IMR-90 (cell line): ENCODE measurements at places on chromosomes 6 and 20. TPM values are rescaled to one million over a fixed set of nuclear protein-coding genes. Genes with fewer than 3 reads are reported as not detected.

Gene L3MBTL3
- total RNA-seq = 7.2 and 14.4 TPM in 2 replicates

Gene BPIFA2
- not detected in 2 replicates for total RNA-seq

Gene MUCL3
- total RNA-seq = not detected in 2 replicates

GRCh38 chr6:154773610-154774089 is 40.4 kb downstream of the SCAF8 start:
- no peak for DNase-seq
- no peaks in the 10 kb centered on the region for H3K27me3 ChIP-seq
- H3K4me3 ChIP-seq = no peak overlapping the region
- no peak overlapping the region for H3K27ac ChIP-seq
- peaks cover 2% of the 10 kb centered on the region for H3K36me3 ChIP-seq
- H3K4me1 ChIP-seq = no peaks in the 10 kb centered on the region

DNA sequence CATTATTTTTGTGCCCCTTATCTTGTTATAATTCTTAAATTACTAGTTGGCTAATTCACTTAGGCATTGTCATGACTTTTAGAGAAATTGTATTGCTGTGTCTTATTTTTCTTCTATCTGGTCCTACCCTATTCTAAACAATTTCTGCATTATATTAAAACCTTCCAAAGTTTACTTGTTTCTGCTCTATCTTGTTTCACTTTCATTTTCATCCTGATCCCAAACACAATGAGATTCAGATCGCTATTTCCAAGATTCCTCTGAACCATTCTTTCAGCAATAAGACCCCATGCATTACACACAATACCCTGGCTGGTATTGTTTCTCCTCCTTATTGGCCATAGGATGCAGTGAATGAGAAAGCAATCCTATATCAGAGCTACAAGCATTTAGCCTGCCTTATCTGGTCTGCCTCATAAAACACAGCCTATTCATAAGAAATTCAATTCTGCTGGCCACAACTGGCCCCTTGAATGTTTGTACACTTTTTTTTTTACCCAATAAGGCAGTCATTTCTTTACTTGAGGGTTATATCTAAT is 69.9 kb upstream of the POU3F2 start:
- no peak overlapping the region for H3K27ac ChIP-seq
- peak; percentile 0 for DNase-seq
- H3K36me3 ChIP-seq = no peaks in the 10 kb centered on the region
- no peaks in the 10 kb centered on the region for H3K4me1 ChIP-seq

DNA sequence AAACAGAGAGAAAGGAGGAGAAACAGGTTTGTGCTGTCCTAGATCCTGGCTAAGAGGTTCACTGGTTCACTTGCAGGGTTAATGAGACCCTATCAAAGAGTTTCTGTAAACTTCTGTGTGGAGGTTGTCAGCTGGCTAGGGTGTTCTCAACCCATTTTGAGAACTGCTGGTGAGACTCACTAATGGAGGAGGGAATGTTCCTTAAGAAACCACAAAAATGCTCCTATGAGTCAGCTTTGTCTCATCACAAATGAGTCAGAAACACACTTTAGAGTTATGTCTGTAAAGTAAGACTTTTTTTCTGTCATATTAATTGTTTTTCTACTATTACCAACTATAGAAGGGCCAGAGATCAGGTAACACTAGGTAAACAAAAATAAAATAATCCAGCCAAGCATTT is 884.4 kb downstream of the PHF3 start:
- H3K36me3 ChIP-seq = no peaks in the 10 kb centered on the region
- peak; percentile 95 for DNase-seq

DNA sequence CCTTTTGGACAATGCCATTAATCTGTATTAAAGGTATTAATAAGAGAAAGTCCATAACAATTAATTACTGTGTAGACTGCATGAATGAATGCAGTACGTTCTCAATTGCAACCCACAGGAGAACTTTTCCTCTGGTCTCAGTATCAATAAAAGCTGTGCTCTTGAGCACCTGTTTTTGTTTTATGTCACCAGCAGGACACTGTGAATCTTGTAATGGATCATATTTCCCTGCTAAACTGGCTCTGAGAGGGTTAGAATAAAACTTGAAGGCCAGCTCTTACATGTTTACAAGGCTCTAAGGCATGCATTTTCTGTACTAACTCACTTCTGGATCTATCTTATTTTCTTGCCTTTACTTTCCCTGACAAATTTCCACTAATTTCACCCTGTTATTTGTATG is 214.3 kb upstream of the PLN start:
- no peak for DNase-seq
- H3K27me3 ChIP-seq = no peaks in the 10 kb centered on the region
- H3K27ac ChIP-seq = no peak overlapping the region

DNA sequence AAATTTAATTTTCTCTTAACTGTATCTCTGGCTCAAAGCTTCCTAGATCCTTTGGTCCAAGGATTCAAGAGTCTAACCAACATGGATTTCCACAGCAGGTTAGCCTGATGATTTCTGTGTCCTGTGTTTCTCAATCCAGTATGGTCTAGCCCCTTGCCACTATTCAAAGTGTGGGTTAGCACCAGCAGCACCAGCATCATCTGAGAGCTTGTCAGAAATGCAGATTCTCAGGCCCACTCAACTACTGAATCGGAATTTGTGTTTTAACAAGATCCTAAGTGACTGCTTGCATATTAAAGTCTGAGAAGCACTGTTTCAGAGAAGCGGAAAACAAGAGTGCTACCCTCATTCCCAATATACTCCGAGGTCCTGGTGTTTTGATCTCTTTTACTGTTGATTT is 133.8 kb upstream of the PRDM1 start:
- H3K4me3 ChIP-seq = no peak overlapping the region
- no peak overlapping the region for H3K27ac ChIP-seq
- H3K27me3 ChIP-seq = no peaks in the 10 kb centered on the region
- no peak for DNase-seq
- H3K4me1 ChIP-seq = no peaks in the 10 kb centered on the region
- H3K36me3 ChIP-seq = no peaks in the 10 kb centered on the region

GRCh38 chr6:71351190-71351589 is 62.6 kb downstream of the OGFRL1 start:
- no peak overlapping the region for H3K27ac ChIP-seq
- DNase-seq = no peak
- H3K36me3 ChIP-seq = no peaks in the 10 kb centered on the region
- H3K27me3 ChIP-seq = no peaks in the 10 kb centered on the region

GRCh38 chr20:9515741-9516233 is 1.4 kb downstream of the LAMP5 start:
- H3K4me1 ChIP-seq = no peaks in the 10 kb centered on the region; the same call in 1 of the 2 replicates
- H3K27ac ChIP-seq = no peak overlapping the region
- H3K4me3 ChIP-seq = no peak overlapping the region
- DNase-seq = no peak

DNA sequence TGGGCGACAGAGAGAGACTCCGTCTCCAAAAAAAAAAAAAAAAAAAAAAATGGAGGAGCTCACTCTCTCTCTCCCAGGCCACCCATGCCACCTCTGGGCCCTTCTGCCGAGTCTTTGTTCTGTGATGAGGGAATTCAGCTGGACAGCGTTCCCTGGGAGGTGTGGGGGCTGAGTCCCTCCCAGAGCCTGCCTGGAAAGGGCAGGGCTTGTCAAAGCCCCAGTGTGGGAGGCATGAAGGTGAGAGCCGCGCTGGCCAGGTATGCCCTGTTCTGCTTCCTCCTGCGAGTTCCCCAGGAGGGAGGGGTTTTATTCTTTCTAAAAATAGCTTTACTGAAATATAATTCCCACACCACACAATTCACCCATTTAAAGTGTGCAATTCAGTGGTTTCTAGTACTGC is 69.6 kb downstream of the TMEM242 start:
- no peak overlapping the region for H3K27ac ChIP-seq
- DNase-seq = no peak
- no peaks in the 10 kb centered on the region for H3K4me1 ChIP-seq
- no peaks in the 10 kb centered on the region for H3K36me3 ChIP-seq
- peaks cover 56% of the 10 kb centered on the region for H3K27me3 ChIP-seq

- H3K27me3 ChIP-seq = no peaks in the 10 kb centered on the region
- DNase-seq = no peak
- no peaks in the 10 kb centered on the region for H3K36me3 ChIP-seq
- H3K27ac ChIP-seq = no peak overlapping the region
These were observed 185.6 kb upstream of the EPHA7 start for GRCh38 chr6:93604951-93605350.

GRCh38 chr6:135506270-135506997 is 8.9 kb upstream of the AHI1 start:
- no peak overlapping the region for H3K4me3 ChIP-seq
- H3K36me3 ChIP-seq = no peaks in the 10 kb centered on the region
- no peaks in the 10 kb centered on the region for H3K27me3 ChIP-seq
- peak; percentile 74 for DNase-seq

Gene BNIP5
- total RNA-seq = not detected in 2 replicates

GRCh38 chr6:28771401-28772267 is 152.2 kb downstream of the TRIM27 start:
- no peaks in the 10 kb centered on the region for H3K4me1 ChIP-seq
- peaks cover 70% of the 10 kb centered on the region for H3K27me3 ChIP-seq
- H3K4me3 ChIP-seq = no peak overlapping the region
- H3K27ac ChIP-seq = no peak overlapping the region

DNA sequence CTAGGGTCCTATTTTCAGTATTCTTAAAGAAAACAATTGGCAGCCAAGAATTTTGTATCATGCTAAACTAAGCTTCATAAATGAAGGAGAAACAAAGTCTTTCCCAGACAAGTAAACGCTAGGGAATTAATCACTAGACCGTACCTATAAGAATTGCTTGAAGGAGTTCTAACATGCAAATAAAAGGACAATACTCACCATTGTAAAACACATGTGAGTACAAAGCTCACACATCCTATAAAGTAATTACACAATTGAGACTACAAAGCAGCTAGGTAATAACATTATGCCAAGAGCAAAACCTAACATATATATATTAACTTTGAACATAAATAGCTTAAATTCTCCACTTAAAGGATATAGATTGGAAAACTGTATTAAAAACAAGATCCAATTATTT is 147.4 kb downstream of the FAM83B start:
- no peak for DNase-seq
- no peaks in the 10 kb centered on the region for H3K36me3 ChIP-seq
- H3K4me3 ChIP-seq = no peak overlapping the region
- H3K27me3 ChIP-seq = no peaks in the 10 kb centered on the region
- H3K4me1 ChIP-seq = no peaks in the 10 kb centered on the region
- no peak overlapping the region for H3K27ac ChIP-seq

GRCh38 chr6:21828704-21829103 is 235.2 kb downstream of the SOX4 start:
- H3K4me1 ChIP-seq = peaks cover 8% of the 10 kb centered on the region
- H3K27me3 ChIP-seq = no peaks in the 10 kb centered on the region
- DNase-seq = no peak
- no peak overlapping the region for H3K4me3 ChIP-seq
- no peak overlapping the region for H3K27ac ChIP-seq
- H3K36me3 ChIP-seq = no peaks in the 10 kb centered on the region

DNA sequence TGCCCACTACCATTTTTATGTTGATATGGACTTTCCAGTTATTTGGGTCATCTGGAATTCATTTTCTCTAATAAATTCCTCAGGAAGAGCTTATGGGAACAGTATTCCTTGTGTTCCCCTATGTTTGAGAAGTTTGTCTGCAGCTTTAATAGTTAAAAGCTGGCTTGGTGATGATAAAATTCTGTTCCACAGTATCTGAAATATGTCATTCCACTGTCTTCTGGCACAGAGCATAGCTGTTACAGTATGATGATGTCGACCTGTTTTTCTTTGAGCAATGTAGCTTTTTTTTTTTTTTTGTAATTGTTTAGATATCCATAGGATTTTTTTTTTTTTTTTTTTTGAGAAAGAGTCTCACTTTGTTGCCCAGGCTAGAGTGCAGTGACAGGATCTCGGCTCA is 43.2 kb downstream of the NCOA3 start:
- H3K27ac ChIP-seq = no peak overlapping the region
- peaks cover 29% of the 10 kb centered on the region for H3K4me1 ChIP-seq
- peak; percentile 35 for DNase-seq
- no peak overlapping the region for H3K4me3 ChIP-seq
- H3K27me3 ChIP-seq = no peaks in the 10 kb centered on the region

DNA sequence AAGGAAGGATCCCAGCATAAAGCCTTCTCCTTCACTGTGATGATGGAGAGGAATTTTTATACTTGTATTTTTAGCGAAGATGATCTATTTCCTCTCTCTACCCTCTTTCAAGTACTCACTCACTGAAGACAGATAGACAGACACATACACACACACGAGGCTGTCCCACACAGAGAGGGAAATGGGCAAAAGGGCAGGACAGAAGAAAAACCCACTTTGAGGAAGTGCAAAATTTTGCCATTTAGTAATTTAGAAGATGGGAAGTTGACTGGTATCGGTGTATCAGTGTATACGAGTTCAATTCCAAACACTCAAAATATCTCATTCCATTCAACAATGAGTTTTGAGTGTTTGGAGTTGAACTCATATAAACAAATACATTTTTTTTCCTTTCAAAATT is 30.9 kb downstream of the HEBP2 start:
- peaks cover 11% of the 10 kb centered on the region for H3K36me3 ChIP-seq
- no peaks in the 10 kb centered on the region for H3K27me3 ChIP-seq
- no peak for DNase-seq
- no peak overlapping the region for H3K27ac ChIP-seq
- peaks cover 1% of the 10 kb centered on the region; the same call in 1 of the 2 replicates for H3K4me1 ChIP-seq

Gene KIF6
- under 0.01 TPM in 1 of 2 replicates, not detected in the other for total RNA-seq

DNA sequence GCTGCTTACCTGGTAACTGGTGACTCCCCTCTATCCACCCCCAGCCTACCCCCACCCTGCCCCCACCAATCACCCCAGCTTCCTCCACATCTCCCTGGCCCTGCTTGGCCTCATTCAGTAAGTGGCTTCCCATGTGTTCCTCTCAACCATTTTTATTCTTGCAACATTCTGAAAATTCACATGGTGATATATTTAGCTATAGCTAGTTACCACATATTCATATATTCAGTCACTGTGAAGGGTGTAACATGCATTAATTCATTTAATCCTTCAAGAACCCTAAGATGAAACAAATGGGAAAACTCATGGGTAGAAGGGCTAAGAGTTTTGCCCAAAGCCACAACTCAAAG is 95.4 kb upstream of the CEP85L start:
- no peaks in the 10 kb centered on the region for H3K27me3 ChIP-seq
- peaks cover 11% of the 10 kb centered on the region for H3K4me1 ChIP-seq
- no peak overlapping the region for H3K27ac ChIP-seq
- no peak for DNase-seq

- H3K27me3 ChIP-seq = no peaks in the 10 kb centered on the region
- H3K27ac ChIP-seq = no peak overlapping the region
- no peaks in the 10 kb centered on the region for H3K36me3 ChIP-seq
- H3K4me1 ChIP-seq = no peaks in the 10 kb centered on the region
These were observed 42.7 kb downstream of the ANKRD6 start for GRCh38 chr6:89475634-89476033.

DNA sequence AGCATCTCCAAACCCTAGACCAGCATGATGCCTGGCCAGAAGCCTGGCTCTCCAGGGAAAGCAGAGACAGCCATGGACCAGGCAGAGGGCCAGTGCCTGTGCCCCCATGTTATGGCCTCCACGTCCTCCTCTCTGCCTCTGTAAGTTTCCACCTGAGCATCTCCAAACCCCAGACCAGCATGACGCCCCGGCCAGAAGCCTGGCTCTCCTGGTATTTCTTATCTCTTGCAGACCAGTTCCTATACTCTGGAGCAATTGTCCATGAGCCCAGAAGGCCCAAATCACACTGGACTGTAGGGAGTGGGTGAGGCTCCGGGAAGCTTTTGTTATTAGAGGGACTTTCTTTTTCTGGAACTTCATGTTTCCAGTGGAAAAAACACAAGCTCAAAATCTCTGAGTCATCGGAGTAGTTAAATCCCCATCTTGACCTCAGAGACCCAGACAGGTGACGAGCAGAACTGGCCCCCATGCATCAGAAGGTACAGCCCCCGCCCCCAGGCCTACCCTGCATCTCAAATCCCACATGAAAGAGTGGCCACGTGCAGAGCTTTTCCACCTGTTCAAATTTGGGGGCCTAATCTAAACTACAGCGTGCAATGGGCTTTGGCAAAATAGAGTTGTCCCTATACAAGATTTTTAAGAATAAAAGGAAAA is 110.2 kb upstream of the FOXQ1 start:
- no peak overlapping the region for H3K27ac ChIP-seq
- DNase-seq = no peak
